Activated CD4-positive, alpha-beta T cell treated with anti-CD3 and anti-CD28 coated beads, Interleukin-2, amount 50 U/mL, for 48 hours (primary cell): ENCODE measurements at places on chromosomes 3 and 15.

- no peak for DNase-seq
Measured at GRCh38 chr3:170506556-170506955, 79.3 kb downstream of the SLC7A14 start.

- no peak for DNase-seq
Measured at GRCh38 chr3:186261638-186262037, 100.4 kb downstream of the DGKG start.

DNA sequence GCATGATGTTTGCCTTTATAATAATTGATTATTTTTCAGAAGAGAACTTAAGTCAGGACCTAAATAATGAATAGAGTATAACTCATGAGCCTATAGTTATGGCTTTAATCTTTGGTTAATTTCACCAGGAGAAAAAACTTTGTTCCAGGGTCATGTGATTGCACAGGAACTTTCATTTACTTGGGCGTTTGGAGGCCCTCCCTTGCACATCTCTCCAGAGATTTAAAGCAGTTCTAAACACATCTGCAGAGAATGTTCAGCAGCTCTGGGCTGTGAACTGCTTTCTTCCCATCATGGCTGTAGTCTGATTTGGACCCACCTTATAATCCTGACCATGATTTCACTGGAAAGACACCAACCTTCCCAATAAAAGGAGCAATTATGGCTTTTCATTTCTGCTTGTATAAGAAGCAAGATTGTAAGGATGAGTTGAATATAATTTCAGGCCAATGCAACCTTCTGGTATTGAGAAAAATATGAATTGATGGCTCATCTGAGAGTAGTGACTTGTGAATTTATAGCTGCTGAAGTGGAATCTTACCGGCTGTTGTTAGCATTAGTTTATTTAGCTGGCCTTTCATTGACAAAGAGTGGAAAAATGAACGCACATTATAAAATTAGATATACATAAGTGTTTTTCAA lies 80.9 kb upstream of the PRTG start:
- no peak for DNase-seq

DNA sequence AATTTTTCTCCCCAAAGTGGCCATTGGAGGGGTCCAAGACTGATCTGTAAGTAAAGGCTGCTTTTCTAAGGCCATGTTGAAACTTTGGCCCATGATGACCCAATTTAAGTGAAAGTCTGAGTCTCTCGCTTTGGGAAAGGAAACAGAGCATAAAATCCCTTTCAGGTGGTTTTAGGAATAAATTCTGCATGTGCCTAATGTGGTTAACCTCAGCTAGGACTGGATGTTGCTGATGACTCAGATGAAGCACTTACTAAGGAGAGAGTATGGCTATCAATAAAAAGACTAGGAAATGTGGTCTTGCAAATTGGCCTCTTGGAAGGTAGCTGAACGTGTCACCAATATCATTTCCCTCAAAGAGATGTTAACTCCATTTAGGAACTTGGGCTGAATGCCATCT lies 458.5 kb downstream of the AGBL1 start:
- no peak for DNase-seq

GRCh38 chr15:95990833-95991232 lies 339.7 kb upstream of the NR2F2 start:
- peak; percentile 4 for DNase-seq

- DNase-seq: no peak
Measured at GRCh38 chr15:68283401-68283800, 5.9 kb downstream of the FEM1B start.

DNA sequence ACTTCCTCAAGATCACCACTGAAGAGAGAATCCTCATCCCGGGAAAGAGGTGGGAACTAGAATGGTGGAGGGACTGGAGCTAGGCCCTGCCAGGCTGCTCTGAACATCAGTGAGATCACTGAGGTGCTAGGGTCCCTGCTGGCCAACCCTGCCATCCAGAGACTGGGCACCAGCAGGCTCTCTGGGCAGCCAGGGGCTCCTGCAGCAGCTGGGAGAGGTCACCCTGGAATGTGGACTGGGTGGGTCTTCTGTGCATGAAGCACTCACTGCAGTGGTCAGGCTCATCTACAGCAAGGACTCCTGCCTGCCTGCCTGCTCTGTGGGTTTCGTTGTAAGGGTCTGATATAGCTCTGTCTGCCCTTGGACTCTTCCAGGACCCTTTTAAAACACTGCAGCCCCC lies 24.9 kb downstream of the ALS2CL start:
- no peak for DNase-seq

- no peak for DNase-seq
Measured at GRCh38 chr3:154758109-154758868, 321.8 kb upstream of the MME start.

- DNase-seq: no peak
Measured at GRCh38 chr3:173402656-173403055, 5.1 kb downstream of the NLGN1 start.

GRCh38 chr3:76669322-76669721 lies 370.6 kb upstream of the ROBO2 start:
- DNase-seq: no peak

DNA sequence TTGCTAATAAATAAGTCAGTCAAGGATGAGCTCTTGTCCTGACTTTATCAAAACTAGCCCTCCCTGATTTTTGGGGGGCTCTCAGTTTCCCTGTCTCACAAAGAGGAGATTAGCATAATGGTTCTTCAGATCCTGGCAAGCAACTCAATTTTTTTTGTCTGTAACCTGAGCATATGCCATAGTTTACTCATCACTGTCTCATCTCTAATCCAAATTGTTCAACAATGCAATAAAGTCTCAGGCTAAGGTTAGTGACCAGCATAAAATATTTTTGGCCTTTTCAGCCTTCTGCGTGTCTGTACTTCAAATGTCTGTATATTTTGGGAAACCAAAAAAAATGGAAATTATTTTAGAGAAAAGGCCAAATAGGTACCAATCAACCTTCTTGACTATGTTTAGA lies 465.6 kb upstream of the TPRG1 start:
- no peak for DNase-seq

GRCh38 chr3:96209699-96210098 lies 604.7 kb upstream of the EPHA6 start:
- no peak for DNase-seq

DNA sequence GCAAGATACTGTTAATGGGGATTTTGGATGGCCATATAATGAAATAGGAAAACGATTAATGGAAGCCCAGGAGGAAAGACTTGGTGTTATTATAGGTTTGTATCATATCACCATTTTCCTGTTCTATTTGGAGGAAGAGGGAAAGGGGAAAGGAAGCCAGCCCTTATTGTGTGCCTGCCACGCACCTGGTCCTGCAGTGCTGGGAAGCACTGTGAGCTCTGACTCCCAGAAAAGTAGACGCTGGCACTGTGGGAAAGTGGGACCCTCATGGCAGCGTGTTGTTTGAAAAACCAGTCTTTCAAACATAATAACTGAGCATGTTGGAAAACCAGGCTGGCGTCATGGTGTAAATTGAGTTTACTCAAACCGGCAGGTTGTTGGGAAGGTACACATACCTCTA lies 22.0 kb downstream of the CGNL1 start:
- DNase-seq: no peak

DNA sequence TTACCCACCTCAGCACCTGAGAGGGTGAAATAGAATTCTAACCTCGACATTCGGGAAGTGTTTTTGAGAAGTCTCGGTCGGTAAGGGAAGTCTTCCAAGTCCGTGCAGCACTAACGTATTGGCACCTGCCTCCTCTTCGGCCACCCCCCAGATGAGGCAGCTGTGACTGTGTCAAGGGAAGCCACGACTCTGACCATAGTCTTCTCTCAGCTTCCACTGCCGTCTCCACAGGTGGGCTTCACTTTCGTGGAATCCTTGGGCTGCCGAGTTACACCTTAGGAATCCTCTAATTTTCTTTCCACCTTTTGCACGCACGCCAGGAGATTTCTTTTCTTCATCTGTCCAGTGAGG lies 775 bp downstream of the CCNDBP1 start:
- no peak for DNase-seq

DNA sequence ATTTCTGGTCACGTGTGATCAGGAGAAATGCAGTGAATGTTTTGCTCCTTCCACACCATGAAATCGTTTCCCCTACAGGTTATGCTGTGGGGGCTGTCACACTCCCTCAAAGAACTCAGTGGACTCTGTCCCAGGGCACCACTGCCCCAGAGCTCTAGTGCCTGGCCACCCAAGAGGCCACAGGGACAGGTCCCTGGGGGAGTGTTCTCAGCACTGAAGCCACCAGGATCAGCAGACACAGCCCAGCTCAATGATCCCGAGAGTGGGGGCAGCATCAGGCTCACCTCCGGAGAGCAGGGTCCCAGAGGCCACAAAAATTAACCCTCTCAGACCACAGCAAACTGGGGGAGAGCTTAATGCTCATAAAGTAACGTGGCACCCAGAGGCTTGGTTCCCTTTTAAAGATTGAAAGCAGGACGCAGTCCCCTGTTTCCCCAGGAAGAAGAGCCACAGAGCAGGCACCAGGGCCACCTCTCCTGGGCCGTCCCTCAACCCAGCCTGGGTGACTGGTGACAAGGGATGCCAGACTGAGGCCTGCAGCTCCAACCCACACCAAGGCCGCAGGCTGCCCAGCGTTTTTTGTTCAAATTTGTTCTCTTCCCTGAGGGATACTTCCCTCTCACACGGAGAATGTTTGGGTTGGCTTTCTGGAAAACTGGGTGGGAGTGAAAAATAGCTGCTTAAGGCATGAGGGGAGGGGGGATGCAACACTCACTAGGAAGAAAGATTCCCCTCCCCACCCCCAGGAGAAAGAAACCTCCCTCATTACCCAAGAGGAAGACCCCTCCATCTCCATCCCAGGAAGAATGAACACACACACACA lies 123.3 kb upstream of the IGF1R start:
- DNase-seq: no peak

DNA sequence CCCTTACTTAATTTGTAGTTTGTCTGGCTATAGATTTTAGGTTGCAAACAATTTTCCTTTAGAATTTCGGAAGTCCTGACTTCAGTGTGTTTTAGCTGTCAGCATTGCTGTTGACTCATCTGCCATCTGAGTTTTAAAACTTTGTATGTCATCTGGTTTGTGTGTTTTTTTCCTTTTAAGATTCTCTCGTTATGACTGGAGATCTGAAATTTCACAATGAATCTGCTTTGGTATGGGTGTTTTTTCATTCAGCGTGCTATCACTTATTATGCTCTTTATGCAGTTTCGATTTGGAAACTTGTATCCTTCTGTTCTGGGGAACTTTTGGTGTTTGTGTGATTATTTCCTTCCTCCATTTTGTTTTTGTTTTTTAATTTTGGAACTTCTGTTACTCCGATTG lies 53.7 kb upstream of the ZNF280D start:
- DNase-seq: no peak

- no peak for DNase-seq
Measured at GRCh38 chr3:186058225-186058624, 50.7 kb downstream of the ETV5 start.

- no peak for DNase-seq
Measured at GRCh38 chr3:196311-197148, at the start of gene CHL1. Gene CHL1, plus strand, starts transcription at chr3:196763. Its CDS starts 123,014 bp downstream, at chr3:319777.

- DNase-seq: no peak
Measured at GRCh38 chr3:110456001-110456400, 615.6 kb upstream of the NECTIN3 start.

DNA sequence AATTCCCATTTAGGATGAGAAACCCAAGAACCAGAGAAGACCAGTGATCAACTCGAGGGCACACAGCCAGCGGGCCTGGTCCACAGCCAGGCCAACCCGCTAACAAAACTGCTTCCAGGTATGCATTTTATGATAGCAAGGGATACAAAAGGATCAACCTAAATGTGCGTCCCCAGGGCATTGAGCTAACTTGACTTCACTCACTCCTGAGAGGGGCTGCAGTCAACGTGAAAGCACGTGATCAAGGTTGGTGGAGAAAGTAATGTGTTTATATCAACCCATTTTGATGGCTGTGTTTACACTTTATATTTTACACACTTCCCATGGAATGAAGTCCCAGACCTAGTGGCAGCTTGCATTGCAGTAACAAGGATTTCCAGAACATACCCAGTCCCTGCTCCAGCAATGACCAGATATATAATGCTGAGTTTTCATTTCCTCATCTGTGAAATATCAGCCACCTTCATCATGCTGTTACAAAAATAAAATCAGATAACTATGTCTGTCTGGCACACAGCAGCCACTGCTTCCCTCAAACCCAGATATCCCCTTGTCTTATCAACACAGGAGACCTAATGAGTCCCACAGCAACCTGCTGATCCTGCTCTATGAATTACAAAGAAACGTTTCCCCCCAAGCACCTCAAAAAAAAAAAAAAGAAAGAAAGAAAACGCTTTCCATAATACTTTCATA lies 2.0 kb downstream of the KLHL6 start:
- no peak for DNase-seq

GRCh38 chr3:194384156-194384555 lies 14.6 kb upstream of the LRRC15 start:
- no peak for DNase-seq

GRCh38 chr3:189726277-189726676 lies 95.1 kb downstream of the TP63 start:
- no peak for DNase-seq

- no peak for DNase-seq
Measured at GRCh38 chr15:36803773-36804172, 224.3 kb downstream of the CDIN1 start.

- no peak for DNase-seq
Measured at GRCh38 chr3:38985581-38985980, 66.2 kb downstream of the SCN11A start.

GRCh38 chr15:42723068-42723467 lies 13.9 kb downstream of the CDAN1 start:
- DNase-seq: no peak

DNA sequence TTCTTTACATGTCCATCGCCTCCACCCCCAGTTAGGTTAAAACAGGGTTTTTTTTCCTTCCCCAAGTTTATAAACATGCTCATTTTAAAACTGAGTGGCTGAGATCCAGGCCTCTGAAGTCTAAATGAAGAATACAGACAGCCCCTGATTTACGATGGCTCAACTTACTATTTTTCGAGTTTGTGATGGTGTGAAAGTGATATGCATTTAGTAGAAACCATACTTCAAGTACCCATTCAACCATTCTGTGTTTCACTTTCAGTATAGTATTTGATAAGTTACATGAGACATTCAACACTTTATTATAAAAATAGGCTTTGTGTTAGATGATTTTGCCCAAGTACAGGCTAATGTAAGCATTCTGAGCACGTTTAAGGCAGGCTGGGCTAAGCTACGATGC lies 30.5 kb upstream of the GNB5 start:
- DNase-seq: no peak

DNA sequence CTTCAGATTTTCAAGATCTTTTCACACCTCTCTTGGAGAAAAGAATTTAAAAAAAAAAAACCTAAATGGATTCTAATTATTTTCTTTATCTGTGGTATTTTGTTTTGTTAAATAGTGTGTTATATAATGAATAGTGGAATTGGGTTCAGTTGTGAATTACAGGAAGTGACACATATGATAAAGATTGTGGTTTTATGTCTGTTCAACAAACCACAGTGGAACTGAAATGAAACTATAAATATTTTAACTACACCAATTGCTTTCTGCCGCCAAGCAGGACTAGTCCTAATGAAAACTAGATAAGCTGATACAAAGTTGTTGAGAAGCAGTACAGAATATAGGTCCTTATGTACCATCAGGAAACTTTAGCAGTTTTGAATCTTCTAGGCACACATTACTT lies 121.6 kb downstream of the UBE2E2 start:
- no peak for DNase-seq

- DNase-seq: no peak
Measured at GRCh38 chr3:127760361-127760760, 62.0 kb downstream of the MGLL start.

- no peak for DNase-seq
Measured at GRCh38 chr3:119524931-119525662, 26.8 kb downstream of the TIMMDC1 start.
